ENCODE measurements at places on chromosomes 13 and 19.
A peak's percentile ranks its signal among the peaks of the same experiment; 100 is the strongest.

DNA sequence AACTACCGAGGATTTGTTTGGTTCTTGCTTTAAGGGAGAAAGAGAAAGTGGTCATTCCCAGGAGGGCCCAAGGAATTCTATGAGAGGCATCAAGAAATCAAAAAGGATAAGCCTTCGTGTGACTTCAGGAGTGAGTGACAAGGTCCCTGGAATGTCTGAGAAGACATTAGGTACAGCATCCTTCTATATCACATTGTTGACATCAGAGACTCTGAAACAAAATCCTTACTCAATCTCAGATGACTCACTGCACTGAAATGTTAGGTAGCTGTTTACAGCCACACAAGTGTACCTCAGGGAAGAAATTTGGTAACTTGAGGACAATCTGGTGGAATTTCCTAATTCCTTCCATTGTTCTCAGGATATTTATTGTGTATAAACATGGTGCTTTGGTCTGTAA is 7.9 kb upstream of the LGALS14 start:
- peak; percentile 54 for DNase-seq

GRCh38 chr13:66033924-66034323 is 1196.2 kb downstream of the PCDH9 start:
- no peak for DNase-seq

DNA sequence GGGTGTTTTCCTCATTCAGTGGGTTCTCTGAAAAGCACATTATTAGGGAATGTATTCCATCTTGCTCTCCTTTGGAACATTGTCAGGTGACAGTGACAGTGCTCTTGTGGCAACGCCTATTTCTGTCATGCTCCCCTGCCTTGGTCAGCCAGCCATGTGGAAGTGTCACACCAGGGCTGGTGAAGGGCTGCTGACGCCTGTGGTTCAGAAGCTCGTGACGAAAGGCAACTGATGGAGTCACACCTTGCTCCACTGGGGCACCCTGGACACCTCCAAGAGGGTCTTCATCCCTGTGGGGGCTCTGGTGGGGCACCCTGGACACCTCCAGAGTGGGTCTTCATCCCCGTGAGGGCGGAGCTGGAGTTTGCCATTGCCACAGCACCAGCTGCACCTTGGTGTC is 68.9 kb upstream of the GPR183 start:
- DNase-seq = no peak

- peak; percentile 57 for DNase-seq
These were observed 22.2 kb downstream of the SIGLEC5 start for GRCh38 chr19:51607920-51608562.

DNA sequence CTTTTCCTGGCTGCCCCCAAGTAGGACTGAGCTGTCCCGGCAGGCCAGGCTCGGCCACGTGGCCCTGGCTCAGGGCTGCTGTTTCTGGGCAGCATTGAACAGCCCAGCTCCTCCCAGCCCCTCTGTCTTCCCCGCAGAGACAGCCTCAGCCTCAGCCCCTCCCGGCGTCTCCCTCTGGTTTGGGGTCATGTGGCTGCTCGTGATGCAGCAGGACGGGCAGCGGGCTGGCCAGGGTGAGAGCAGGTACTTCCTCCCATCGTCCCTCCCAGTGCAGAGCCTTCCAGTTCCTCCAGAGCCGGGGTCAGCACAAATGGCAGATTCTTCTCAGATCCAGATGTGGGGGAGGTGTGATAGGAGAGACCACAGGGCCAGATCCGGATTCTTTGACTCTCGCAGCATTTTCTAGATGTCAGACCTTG is 114.6 kb downstream of the KDM4B start:
- DNase-seq = no peak

DNA sequence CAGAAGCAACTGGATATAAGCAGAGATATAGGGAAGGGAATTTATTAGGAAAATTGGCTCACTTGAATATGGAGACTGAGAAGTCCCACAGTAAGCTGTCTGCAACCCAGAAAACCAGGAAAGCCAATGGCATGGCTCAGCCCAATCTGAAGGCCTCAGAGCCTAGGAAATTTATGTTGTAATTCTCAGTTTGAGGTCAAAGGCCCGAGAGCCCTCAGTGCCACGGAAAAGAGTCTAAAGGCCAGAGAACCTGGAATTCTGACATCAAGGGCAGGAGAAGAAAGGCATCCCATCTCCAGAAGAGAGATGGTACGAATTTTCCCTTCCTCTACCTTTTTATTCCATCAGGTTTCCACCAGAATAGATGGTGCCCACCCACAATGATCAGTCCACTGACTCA is 20.1 kb upstream of the RXFP2 start:
- DNase-seq = no peak

DNA sequence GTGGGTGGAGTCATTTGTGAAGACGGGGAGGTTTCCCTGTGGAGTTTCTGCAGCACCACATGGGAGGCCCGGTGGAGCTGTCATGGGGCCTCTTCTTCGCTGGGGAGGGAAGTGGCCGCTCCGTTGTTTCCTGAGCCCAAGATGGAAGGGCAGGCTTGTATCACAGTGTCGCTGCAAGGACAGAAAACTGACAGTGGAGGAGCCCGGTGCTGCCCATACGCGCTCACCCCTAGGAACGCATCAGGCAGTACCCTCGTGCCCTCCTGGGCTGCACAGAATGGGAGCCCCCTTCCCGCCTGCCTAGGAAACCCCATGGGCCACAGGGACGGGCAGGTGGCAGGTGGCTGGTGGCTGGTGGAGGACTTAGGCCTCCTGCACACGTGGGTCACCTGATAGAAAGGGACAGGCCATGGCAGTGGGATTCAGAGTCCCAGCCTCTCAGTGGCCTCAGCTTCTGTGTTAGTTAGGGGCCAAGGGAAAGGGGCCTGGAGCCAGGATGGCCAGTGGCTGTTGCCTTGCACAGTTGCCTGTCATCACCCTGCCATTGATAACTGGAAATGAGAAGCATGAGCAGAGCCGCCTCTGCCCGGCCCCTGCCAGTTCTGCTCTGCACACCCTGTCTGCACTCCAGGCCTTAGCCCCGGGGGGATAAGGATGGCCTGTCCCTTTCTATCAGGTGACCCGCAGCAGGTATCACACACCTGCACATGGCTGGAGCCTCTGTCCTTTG is 7.6 kb downstream of the COL4A2 start:
- no peak for DNase-seq

GRCh38 chr19:10514211-10515145 is 2.8 kb downstream of the S1PR5 start:
- no peak for DNase-seq

DNA sequence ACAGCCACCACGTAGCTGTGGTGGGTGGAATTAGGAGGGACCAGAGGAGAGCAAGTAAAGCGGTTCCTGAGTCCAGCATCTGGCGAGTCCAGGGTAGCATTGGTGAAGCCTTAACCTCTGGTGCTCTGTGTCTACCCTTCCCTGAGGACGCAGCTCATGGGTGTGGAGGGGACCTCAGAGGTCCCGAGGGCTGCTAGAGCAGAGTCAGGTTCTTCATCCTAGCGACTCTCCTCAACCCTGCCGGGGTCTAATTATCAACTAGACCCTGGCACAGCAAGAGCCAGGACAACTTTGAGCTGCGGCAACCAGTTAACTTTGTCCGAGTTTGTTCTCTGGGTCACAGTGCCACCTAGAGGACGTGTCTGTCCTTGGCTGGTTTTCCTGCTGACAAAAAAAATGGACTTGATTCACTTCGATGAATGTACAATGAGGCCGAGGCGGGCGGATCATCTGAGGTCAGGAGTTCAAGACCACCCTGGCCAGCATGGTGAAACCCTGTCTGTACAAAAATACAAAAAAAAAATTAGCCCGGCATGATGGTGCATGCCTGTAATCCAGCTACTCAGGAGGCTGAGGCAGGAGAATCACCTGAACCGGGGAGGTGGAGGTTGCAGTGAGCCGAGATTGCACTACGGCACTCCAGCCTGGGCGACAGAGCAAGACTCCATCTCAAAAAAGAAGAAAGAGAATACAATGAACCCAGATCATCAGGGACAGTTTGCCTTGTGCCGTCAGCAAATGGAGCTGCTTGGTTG is 25.0 kb downstream of the TSSK6 start:
- DNase-seq = peak; percentile 67

- DNase-seq = no peak
These were observed 15.7 kb downstream of the CIC start for GRCh38 chr19:42284591-42285341.

DNA sequence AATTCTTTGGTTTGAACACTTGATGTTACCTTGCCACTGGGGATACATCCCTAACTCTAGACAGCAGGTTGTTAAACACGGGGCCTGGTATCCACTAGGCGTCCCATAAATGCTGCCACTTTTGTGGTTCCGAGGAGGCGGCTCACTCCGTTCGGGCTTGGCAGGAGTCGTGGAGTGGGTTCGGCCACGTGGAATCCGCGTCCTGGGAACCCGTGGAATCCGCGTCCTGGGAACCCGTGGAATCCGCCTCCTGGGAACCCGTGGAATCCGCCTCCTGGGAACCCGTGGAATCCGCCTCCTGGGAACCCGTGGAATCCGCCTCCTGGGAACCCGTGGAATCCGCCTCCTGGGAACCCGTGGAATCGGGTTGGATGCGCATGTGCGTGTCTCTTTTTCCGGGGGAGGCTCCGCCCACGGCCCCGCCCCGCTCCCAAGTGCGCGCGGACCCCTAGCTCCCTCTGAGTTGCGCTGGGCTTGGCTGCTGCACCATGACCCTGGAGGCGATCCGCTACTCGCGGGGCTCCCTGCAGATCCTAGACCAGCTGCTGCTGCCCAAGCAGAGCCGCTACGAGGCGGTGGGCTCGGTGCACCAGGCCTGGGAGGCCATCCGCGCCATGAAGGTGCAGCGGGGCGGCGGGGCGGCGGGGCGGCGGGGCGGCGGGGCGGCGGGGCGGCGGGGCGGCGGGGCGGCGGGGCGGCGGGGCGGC is at the start of gene MRI1:
Gene MRI1, plus strand, starts transcription at position 422 of the 707 bp plus-strand sequence. Its CDS starts 67 bp downstream, at position 489.
- peak; percentile 77 for DNase-seq

- no peak for DNase-seq
These were observed at the start of gene CDC34 for GRCh38 chr19:531753-532560. CDC34 (plus strand) TSS chr19:531760; CDS start chr19:531932, 172 bp downstream.

- no peak for DNase-seq
These were observed 35.0 kb upstream of the ALOX5AP start for GRCh38 chr13:30700364-30700763.

- no peak for DNase-seq
These were observed 29.5 kb downstream of the COL4A1 start for GRCh38 chr13:110277357-110277975.

GRCh38 chr19:30685426-30686000 is 313.3 kb downstream of the ZNF536 start:
- DNase-seq = no peak

- peak; percentile 46 for DNase-seq
These were observed 58.9 kb upstream of the TM9SF2 start for GRCh38 chr13:99442273-99442895.

DNA sequence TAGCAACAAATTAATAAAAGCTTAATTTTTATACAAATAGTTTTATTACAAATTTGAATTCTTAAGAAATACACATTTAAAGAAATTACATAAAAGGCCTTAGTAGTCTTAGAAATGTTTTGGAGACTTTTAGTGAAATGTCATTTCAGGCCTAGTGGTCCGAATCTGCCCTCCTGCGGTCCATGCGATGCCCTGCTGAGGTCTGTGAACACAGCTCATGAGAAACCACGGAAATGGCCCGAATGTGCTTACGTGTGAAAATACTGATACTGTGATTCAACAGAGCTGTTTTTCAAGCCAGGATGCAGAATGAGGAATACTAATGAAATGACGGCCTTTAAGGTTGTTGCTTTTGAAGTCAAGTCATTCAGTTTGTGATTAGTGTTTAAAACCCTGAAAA is 157.9 kb downstream of the COL4A1 start:
- DNase-seq = no peak

GRCh38 chr19:34120846-34121639 is 51.3 kb upstream of the LSM14A start:
- no peak for DNase-seq

GRCh38 chr13:48829536-48829935 is 146.2 kb upstream of the FNDC3A start:
- DNase-seq = no peak

DNA sequence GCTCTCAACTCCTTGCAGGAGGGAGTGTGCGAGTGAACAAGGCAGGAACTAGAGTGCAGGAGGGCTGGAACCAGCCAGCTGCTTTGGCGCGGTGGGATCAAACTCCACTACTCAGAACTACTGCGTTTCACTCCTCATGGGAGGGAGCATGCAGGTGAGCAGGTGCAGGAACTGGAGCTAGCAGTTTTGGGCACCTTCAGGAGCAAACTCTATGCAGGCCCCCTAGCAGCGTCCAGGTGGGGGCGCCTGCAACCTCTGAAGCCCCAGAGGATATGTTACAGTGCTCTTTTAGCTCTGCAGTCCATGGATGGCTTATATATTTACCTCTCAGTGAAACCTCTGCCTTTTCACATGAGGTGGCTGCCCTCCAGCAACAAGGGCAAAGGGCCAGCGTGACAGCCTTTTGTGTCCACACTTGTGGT is 1303.4 kb downstream of the PCDH9 start:
- no peak for DNase-seq

DNA sequence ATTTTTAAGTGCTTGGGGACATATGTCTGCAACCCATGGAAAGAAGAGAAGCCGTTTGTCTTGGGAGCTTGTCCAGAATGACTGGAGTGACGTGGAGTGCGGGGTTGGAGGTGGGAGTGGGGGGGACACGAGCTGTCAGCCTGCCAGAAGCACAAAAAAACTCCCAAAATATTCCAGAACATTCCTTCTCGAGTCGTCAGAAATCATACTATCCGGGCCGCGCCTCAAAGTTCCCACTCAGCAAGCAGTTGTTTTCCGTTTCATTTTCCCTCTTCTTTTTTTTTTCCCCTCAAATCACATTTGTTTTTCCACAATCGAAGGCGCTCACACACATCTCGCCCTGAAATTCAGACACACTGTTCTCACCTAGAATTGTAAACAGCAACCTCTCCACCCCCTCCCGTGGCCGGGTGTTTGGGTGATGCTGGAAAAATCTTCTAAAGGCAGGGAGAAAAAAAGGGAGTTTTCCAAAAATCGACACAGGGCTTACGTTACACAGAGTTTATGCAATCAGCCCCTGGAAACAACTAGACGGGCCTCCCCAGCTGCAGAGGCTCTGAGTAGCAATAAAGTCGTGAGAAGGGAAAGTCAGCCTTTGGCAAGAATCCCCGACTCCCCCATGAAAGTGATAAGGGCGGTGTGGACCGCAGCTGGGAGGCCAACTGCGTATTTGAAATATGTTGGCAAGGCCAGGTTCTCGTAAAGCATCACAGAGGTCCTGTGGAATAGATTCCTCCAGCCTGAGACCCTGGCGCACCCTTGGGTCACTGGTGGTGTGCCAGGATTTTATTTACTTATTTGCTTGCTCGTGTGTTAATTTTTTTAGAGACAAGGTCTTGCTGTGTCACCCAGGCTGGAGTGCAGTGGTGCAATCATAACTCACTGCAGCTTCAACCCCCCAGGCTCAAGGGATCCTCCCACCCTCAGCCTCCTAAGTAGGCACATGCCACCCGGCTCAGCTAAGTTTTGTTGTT is 31.2 kb upstream of the KLF2 start:
- no peak for DNase-seq

DNA sequence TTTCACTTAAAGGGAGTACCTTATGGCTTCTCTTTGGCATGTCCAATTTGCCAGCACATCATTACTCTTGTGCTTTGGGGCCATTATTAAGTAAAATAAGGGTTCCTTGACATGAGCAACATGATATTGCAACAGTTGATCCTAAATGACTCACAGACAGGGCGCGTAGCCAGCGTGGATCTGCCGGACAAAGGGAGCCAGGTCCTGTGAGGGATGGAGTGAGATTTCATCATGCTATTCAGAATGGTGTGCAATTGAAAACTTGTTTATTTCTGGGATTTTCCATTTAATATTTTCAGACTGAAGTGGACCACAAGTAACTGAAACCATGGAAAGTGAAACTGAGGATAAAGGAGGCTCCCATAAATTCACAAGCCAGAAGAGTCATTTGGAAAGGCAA is 48.6 kb upstream of the WASF3 start:
- DNase-seq = no peak

Measured in SW480 (cell line).